H54 (cell line): ENCODE measurements at places on chromosomes 2 and 18.

GRCh38 chr2:128273469-128274081, 45.1 kb downstream of the HS6ST1 start:
- DNase-seq: no peak

DNA sequence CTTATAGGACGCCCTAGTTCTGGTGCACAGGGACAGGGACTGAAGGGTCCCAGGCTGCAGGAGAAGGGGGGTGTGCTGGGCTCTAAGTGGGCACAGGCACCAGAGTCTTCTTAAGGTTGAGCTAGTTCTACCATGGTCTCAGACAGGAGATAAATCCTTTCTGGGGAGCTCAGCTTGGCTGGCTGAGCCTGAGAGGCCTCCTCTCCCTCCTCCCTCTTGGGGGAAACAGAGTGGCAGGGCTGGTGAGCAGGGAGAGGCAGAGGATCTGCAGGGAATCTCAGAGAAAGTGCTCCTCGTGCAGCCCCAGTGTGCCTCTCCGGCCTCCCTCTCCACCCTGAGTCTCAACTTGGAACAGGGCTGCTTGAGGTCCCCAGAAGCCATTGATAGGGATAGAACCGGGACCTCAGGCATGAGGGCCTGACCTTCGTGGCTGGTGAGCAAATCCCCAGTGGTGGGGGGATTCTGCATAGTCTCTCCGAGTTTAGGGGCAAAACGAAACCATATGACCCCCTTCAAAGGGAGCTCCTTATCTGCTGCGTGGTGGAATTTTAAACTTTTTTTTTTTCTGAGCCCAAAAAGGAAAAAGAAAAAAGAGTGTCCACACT, 2.0 kb downstream of the GDF7 start:
- no peak for DNase-seq

DNA sequence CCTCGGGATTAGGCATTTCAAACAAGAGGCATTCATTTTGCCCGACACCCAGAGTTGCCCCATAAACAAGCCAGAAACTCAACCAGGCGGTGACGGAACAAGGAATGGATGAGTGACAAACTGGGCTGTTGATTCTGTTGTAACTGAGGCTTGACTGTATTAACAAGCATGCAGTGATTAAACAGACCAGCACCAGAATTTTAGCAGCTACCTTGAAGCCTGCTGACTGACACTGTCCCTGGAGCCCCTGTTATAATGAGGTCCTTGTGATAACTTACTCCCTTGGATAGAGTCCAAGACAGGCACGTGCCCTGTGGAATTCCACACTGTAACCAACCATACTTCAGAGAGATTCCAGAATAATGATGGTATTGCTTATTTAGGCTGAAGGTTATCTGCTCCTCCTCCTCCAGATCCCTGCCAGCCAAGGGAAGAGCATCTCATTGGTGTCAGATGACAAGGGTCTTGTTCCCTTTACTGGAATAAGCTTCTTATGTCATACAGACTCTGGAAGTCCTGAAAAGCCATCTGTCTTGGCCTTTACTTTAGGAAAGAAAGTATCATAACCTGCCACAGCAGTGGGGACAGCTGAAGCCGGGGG, 97.1 kb upstream of the RMDN2 start:
- DNase-seq: peak; percentile 19

DNA sequence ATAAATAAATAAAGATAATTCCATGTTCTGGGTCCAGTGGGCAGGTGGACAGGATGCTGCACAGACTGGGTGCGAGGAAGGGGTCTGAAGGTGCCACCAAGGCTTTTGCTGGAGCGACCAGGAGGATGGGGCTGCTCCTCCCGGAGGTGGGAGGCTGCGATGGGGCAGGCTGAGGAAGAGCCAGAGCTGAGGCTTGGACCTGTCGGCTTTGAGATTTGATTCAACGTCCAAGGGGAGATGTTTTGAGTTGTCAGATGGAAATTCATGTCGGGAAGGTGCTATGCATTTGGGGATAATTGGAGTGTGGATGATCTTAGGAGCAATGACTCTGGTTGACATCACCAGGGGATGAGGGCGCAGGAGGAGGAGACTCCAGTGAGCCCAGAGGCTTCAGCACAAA, 11.7 kb downstream of the ALLC start:
- DNase-seq: no peak

- no peak for DNase-seq
Measured at GRCh38 chr2:46653539-46653938, 174.2 kb downstream of the TMEM247 start.

GRCh38 chr2:10688921-10689807, 611 bp downstream of the NOL10 start:
- DNase-seq: peak; percentile 25

DNA sequence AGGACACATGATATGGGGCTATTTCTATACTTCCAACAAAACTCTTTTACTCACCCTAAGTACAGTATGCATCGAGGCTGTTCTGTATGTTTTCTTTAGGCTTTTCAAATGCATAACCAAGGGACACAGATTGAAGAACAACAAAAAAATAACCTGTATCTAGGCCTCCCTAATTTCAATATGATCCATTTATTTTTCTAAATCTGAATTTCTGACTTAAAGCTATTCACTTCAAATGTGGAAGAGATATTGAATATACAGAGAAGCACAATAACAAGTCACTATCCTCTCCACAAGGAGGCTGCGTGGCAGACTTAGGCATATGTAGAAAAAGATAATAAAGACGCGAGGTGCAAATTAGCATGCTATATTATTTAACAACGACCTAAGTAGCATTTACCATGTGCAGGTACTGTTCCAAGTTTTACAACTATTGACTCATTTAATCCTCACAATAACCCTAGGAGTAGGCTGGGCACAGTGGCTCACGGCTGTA, 39.3 kb upstream of the MFF start:
- no peak for DNase-seq

DNA sequence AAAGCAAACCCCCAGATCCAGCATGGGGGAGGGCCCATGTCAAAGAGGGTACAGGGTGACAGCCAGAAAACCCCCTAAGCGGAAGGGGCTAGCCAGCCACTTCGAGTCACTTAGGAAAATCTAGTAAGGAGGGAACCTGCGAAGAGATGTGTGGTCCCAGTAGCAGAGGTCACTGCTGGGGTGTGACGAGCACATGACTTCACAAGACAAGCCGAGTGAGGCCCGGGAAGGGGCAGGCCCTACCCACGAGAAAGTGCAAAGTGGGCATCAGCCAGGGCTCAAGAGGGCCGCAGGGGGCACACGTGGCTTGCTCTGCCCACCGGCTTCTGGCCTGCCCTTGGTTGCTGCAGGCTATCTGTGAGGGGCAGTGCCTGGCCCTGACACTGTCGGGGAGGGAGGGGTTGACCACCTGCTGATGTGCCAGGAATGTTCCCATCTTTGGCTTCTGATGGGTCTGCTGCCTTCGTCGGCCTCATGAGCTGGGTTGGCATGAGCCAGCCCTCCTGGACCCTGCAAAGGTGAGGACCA, 11.5 kb downstream of the ODC1 start:
- DNase-seq: no peak

- no peak for DNase-seq
Measured at GRCh38 chr2:177622521-177622920, 229.9 kb downstream of the AGPS start.

- DNase-seq: peak; percentile 53
Measured at GRCh38 chr2:173048897-173049661, 26.6 kb upstream of the MAP3K20 start.

- no peak for DNase-seq
Measured at GRCh38 chr18:6600667-6601167, 128.8 kb upstream of the ARHGAP28 start.

DNA sequence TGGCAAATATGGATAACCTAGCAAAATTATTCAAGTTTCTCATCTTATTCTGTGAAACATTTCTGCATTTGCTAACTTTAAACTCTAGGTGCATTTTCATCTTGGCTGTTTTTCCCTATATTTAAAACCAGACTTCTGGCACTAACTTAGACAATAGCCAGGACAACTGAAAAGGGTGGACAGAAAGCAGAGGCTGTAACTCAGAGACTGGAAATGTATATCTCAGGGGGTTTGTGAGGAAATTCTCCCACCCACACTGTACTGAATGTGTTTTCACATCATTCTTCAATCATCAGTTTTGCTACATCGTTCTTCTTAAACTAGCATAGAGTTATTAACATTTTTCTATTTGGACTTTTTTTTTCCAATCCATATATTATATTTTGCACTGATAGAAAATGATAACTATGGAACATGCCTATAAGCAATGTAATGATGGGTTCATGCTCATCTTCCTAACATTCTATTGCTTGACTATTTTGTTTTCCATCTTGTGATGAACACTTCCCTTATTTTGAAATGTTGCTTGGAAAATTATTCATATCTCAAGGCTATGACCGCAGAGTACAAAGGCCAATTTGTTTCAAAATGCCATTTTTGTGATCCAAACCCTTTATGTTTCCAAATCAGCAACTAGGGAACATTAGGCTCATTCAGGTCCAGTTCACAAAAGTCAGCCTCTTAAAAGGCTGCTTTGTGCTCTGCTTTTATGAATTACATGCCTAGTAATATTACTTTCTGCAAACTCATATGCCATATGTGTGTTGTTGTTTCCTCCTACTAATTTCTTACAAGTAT, 125.8 kb upstream of the CDH19 start:
- no peak for DNase-seq

DNA sequence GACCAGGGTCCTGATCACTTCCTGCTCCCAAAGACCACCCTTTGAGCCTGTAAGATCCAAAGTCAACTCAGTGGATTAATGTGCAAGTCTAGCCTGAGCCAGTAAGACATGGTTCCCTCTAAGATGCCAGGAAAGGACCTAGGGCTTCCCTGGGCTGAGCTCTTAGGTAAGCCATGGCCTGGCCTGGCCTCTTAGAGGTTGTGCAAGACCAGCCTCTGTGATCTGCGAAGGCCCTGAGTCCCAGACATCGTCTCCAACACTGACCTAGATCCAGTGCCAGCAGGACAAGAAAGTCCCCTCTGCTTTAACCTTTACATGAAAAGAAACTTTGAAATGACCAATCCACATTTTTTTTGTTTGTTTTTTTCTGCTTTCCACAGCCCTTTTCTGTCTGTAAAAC, 73.6 kb upstream of the CYP1B1 start:
- DNase-seq: no peak

GRCh38 chr2:203934041-203934492, 2.5 kb upstream of the ICOS start:
- no peak for DNase-seq

DNA sequence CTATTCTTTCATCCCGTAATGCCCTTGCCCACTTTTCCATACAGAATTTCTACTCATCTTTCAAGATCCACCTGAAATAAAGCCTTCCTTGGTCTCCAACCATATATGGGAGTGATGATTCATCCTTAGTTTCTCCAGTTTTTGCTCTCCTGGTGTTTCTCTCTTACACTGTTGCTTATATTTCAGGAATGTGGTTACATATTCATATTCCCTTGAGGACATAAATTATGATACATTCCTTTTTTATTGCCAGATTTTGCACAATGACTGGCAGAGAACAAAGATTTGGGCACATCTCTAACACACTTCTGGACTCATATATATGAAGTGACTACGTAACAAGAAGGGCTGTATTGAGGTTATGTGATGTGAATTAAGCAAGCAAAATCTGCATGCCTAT, 1573.4 kb upstream of the NXPH2 start:
- no peak for DNase-seq

GRCh38 chr2:144460727-144461307, 59.1 kb downstream of the ZEB2 start:
- DNase-seq: no peak

GRCh38 chr2:157843935-157844334, 32.2 kb downstream of the ACVR1 start:
- DNase-seq: no peak

DNA sequence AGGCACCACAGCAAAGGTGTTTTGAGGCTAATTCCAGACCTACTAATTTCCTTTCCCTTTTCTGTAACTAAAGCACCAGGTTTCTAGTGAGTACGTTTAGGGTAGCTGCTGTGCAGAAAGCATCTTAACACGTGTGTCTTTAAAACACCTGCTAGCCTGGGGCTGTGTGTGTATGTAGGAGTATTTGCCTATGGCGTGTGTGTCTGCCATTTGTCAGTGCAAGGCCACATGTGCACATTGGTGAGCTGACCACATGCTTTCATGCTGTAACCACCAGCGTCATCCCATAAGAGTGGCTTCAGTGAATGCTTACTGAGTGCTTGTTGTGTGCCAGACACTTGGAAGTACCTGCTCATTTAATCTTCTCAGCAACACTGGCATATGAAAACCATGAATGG, 241.6 kb downstream of the SEPTIN10 start:
- DNase-seq: no peak

DNA sequence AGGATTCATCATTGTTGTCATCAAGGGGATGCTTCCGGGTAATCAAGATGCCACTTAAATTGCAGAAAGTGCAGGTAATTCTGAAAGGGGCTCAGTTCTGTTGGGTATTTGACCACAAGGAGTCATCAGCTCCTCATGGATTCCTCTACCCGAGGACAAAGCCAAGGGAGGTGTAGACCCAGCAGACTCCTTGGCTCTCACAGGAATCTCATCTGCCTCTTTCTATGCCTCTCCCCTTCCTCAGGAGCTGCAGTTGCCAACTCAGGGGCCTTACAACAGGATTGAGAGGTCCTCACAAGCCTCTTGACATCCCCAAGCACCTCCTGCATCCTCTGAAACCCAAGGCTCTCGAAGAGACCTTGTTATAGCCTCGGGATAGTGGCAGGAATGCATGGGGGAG, 44.0 kb downstream of the ITGB6 start:
- no peak for DNase-seq

GRCh38 chr18:58495634-58496033, 133.3 kb downstream of the ALPK2 start:
- DNase-seq: no peak

GRCh38 chr2:144659731-144660275, 139.9 kb upstream of the ZEB2 start:
- peak; percentile 43 for DNase-seq

DNA sequence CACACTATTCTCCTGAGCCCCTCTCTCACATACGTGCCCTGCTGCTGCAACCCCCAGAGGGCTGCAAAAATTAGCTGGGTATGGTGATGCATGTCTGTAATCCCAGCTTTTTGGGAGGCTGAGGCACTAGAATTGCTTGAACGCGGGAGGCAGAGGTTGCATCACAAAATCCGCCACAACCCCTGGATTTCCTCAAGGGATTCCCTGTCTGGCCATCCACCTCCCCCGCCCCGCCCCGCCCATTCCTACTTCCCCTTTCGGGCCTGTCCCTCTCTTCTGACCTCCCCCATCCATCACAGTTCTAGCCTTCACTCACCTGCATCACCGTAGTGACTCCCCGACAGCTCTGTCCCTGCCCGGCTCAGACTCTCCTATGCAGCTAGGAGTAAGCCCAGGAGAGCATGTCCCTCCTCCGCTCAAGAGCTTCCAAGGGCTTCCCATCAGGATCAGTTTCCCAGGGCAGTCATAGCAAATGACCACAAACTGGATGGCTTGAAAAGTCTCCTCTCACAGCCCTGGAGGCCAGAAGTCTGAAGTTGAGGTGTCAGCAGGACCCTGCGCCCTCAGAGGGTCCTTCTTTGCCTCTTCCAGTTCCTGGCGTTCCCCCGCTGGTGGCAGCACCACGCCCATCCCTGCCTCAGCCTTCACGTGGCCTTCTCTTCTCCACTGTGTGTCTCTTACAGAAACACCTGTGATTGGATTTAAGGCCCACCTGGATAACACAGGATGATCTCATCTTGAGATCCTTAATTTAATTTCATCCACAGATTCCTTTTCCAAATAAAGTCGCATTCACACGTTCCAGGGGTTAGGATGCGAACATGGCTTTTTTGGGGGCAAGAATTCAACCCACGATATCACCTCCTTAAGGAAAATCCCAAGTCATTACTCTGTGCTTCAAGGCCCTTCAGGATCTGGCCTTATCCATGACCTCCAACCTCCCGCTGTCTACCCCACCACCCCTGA, 58.5 kb downstream of the HS1BP3 start:
- no peak for DNase-seq
